Activated naive CD8-positive, alpha-beta T cell treated with anti-CD3 and anti-CD28 coated beads, Interleukin-2, amount 10 ng/mL, durations not matched to agents 7 days and 5 days (primary cell): ENCODE measurements at places on chromosomes 16 and 17.

DNA sequence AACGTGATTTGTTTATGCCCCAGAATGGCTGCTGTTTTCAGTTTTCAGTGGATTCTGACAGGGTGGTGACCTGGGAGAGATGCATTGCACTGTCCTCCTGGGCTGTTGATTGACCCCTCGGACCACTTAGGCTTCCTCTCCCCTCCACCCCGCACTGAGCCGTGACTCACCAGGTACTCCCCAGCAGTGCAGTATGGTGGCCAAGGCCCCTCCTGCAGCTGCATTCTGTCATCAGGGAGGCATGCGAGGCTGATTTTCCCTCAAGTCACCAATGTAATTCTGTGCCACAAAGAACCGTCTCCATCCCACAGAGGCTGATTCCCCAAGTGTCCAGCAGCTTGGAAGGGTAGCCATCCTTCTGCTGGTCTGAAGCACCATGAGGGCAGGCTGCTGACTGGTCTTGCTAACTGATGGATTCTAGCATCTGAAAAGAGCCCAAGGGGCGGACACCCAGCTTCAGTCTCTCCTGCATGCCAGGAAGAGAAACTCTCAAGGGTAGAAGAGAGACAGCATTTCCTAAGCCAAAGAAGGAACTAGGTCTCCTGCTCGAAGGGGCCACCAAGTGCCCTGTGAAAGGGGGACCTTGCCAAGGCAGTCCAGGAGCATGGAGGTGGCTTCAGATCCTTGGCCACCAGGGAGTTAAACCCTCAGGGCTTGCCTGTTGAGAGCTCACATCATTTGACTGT is 148.1 kb downstream of the SOCS1 start:
- no peak for DNase-seq

DNA sequence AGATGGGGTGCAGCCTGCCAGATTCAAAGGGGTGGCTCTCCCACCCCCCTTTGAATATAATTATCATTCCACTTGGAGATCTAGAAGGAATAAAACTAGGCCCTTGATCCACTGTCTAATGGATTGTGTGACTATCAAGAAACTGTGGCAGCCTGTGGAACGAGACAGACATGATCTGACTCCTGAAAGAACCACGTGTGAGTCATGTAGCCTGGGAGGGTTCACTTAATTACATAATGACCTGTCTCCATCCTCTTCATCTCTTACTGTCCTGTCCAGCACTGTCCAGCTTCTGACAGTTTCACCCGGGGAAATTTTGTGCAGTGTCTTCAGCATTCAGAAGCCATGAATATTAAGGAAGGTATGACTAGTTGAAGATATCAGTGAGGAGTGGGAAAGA is 43.3 kb upstream of the CDH13 start:
- DNase-seq: no peak

- no peak for DNase-seq
Measured at GRCh38 chr17:36687736-36688135, 86.4 kb downstream of the MRM1 start.

GRCh38 chr16:67951485-67951884 is 7.6 kb upstream of the LCAT start:
- DNase-seq: no peak

DNA sequence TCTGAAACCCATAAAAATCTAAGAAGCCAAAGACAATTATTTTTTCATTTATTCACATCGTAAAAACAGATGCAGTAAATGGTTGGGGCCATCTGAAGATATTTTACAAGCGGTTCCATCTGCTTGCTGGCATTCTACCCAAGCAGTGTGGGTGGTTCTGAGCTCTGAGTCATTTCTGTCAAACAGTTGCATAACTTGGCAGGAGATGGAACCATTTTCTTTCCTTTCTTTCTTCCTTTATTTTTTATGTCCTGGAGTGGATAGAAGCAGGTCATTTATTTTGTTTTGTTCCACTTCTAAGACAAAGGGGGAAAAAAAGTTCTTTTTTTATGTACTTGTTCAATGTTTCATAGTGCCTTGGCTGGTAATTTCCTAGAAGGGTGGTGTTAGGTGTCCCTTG is 1151.9 kb upstream of the GOT2 start:
- no peak for DNase-seq

- no peak for DNase-seq
Measured at GRCh38 chr16:86791287-86792035, 213.1 kb downstream of the FOXL1 start.

- no peak for DNase-seq
Measured at GRCh38 chr17:54177606-54178308, 355.0 kb downstream of the KIF2B start.

- no peak for DNase-seq
Measured at GRCh38 chr16:75413951-75414350, 19.4 kb downstream of the CFDP1 start.

DNA sequence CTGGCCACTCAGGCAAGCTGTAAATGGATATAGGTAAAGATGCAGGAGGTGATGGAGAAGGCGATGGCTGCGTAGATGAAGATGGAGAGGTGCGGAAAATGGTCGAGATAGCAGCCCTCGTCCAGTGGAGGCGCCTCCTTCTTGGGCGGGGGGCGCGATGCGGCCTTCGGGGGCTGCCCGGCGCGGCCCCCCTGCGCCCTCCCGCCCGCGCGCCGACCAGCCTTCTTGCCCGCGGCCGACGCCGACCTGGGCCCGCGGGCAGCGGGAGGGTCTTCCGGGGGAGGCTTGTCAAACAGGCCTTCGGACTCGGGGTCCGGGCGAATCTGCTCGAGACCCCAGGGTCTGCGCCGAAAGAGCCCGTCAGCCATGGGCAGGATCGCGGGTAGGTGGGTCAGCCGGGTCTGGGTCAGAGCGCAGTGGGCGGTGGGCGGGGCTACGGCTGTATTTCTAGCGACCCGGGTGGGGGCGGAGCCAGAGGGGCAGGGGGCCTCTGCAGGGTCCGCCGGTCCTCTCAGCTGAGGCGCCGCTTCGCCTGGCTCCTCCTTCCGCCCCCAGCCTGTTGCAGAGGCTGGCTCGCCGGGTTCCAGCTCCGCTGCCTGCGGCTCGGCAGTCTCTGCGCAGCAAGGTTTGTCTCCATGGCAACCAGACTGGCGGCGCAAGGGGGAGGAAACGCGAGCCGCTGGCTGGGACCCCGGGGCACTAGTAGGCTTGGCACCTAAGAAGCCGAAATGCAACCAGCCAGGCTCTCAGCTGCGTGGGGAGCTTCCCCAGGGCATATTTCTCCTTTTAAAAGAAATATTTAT is 14.4 kb downstream of the MIS12 start:
- DNase-seq: peak; percentile 72

DNA sequence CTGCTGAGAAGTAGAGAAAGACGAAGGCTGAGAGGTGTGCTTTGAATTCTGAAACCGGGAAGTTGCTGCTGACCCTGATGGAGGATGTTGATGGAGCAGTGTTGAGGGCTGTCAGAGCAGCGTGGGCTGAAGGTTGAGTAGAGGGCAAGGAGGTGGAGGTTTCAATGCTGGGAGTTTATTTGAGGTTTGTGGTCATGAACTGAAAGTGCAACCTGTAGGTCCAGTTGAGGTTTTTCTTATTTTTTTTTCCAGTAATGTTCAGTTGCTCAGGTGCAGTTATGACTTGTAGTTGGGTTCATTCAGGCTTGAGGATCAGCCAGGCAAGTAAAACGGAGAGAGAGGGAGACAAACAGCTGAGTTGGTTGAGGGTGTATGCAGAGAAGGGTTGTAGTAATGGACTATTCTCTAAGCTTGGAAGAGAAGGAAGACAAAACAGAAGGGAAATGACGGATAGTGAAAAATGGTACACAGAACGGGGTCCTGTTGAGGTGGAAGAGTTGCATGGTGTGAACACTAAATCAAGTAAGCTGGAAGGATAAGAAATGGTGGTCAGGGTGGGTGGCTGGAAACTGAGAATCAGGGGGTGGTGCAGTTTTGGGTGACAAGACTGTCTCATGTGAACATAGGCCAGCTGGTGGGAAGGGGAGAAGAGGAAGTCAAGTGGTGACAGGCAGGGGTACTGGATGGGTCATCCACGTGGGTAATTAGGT is 8.7 kb upstream of the UBE2G1 start:
- DNase-seq: peak; percentile 45

GRCh38 chr16:3129137-3130131 is 5.4 kb upstream of the ZNF213 start:
- DNase-seq: peak; percentile 75

- DNase-seq: no peak
Measured at GRCh38 chr17:41352597-41353366, 2.2 kb upstream of the KRT33A start.

- DNase-seq: peak; percentile 98
Measured at GRCh38 chr16:85610446-85611193, 2.5 kb upstream of the GSE1 start.

DNA sequence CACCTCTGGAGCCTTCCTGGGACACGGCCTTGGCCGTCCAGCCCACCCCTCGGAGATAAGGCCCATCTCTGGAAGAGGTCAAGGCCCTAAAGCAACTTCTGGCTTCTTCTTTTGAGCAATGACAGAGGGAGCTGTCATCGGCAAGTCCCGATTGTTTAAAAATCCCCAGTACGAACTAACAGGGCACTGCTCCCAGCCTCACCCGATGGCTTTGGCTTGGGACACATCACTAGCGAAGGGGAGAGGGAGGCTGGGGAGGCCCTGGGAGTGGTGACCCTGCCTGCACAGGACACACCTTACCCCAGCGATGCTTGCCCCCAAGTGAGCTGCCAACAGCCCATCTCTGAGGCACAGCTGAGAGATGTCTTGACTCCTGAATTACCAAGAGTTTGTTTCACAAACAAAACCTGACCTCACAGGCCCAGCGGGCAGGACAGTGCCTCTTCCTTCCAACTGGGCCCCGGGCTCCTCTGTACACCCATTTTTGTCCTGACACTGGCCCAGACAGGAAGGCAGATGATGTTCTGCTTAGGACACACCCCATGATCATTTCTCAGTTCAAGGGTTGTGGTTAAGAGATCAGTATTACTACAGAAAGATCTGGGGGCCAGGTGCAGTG is 4.8 kb downstream of the SYNGR2 start:
- DNase-seq: no peak

- peak; percentile 53 for DNase-seq
Measured at GRCh38 chr16:72921106-72921505, 126.8 kb downstream of the ZFHX3 start.

DNA sequence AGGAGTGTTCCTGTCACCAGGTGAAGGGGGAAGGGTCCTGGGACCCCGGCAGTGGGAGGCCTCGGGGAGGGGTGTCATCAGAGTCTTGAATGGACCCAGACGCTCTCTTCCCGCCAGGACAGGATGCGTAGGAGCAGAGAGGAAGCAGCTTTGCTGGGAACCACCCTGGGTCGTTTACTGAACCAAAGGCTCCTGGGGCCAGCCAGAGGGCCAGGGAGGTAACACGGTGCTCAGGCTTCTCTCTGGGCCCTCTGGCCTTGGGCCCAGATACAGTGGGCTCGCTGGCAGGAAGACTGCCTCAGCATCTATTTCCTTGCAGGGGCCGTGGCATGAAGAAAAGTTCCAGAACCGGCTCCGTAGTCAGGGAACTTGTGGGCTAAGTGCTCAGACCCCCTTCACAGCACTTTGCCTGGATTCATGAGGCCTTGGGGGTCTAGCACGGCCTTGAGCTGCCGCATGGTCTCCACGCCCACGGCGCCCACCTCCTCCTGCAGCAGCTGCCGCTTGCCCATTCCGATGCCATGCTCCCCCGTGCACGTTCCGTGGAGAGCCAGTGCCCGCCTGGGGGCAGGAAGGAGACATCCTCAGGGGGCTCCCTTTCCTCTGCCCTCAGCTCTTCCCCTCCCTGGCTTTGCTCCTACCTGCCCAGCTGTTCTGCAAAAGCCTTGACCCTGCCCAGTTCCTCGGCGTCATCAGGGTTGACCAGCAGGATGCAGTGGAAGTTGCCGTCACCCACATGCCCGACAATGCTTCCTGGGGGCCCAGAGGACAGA is 4.4 kb downstream of the LDHD start:
- no peak for DNase-seq

- no peak for DNase-seq
Measured at GRCh38 chr17:50527949-50528474, 4.5 kb upstream of the EPN3 start.

DNA sequence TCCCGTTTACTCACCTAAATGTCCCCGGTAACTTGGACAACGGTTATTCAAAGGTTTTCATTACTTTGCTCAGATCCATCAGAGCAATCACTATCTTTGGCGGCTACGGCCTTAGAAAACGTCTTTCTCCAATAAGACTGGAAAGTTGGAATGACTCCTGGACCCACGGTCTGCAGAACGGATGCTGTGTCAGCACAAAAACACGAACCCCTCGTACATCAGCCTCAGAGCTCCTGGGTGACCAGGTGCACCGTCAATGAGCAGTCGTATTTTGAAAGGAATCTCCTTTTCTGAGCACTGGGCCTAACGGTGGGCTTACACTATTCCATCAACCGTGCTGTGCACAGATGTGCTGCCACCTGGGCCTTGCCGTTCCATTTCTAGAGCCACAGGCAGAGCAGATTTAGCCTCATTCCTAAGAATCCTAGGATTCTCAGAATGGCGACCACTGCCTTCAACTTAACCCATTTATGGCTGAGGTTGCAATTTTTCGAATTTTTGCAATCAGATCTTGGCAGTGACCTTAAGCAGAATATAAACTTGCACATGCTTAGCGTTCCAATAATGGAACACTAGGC is 110.8 kb upstream of the ZNF750 start:
- peak; percentile 15 for DNase-seq
